Posterior cingulate gyrus (tissue), 11 donors: ENCODE measurements at places on chromosomes 2 and 18.

GRCh38 chr18:51054764-51055163, 24.8 kb downstream of the SMAD4 start:
- DNase-seq, result no peak

DNA sequence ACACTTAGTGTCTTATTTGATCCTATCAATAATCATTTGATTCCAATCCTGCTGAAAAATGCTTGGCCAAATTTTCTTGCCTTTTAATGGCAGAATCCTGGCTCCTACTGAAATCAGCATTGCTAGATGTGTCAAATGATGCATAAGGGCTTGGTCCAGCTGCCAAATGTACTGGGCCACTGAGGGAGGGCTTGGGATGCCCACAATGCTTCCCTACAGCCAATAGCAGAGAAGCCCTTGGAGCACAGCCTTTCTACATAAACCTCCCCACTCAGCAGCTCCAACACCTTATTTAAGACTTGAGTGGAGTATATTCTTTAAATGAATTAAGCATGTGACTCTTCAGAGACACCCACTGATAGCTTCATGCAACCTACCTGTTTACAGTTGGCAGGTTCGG, 3.6 kb downstream of the ALK start:
- no peak for DNase-seq

GRCh38 chr2:21011453-21011852, 32.4 kb downstream of the APOB start:
- DNase-seq, result no peak

DNA sequence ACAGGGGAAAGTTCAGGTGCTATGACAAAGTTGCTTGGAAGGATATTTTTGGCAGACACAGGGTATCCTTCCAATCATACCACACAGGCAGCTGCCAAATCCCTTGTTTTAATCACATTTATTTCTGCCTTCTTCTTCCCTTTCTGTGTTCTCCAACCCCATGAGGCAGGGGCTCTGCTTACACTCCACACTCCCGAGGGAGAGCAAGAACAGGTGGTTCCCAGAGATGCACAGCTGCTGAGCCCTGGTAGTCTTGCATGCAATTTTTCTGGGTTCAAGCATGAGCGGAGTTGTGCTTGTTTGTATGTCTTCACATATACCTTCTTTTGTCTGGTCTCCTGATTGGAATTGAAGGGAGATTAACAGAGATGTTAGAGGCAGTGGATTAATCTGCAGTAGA, 251.7 kb upstream of the ST6GAL2 start:
- no peak for DNase-seq

DNA sequence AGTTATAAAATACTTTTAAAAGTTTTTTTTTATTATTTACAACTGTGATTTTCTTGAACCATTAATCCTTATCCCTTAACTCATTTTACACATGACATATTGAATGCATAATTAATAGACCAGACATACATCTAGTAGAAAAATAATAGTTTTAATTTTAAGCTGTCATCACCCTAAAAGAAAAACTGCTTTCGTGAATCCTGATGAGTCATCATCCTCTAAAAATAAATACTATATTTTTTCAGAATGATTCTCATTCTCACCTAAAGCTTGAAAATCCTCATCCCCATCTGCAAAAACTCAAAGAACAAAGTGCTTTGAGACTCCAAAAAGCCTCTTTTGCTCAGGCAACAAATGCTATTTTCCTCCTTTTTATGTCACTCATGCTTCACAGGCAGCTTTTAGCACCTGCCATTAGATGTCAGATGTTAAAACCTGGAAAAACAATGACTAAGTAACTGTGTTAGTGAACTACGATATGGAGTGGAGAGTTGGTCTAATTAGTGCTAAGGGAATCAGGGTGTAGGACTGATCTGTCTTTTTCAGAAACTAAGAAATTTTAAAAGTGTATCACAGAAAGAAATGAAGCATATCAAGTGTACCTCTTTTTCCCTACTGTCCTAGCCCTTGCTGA, 297.6 kb downstream of the TMX3 start:
- no peak for DNase-seq

- no peak for DNase-seq
Measured at GRCh38 chr2:58688813-58689212, 447.7 kb upstream of the FANCL start.
